ENCODE measurements at places on chromosomes 7 and 10.

DNA sequence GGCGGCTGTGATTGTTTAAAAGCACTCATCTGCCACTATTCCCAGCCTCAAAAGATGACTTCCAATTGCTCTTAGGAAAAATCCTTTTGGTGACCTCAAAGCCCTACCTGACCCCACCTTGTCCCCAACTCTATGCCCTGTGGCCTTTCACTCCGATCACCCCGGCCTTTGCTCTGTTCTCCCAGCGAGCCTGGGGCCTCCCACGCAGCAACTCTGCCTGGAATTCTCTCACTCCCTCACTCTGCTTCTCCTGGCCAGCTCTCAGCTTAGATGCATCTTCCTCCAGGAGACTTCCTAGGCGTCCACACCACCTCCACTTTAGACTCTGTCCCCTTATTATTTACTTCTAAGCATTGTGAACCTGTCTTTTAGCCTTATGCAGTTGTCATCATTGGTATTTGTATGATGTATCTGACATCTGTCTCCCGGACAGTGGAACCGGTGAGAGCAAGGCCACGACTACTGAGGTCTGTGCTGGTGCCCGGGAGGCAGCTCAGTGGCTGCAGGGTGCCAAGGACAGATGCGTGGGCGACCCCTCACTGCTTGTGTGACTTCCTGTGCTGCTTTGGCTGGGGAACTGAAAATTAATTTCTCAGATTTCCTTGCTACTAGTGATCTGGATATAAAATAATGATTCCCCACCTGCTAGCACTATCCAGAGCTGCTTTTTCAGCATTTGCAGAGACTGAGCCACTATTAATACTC is 63.0 kb downstream of the PIP4K2A start:
- peak; percentile 67 for DNase-seq

GRCh38 chr10:29021591-29021990 is 267.3 kb upstream of the LYZL1 start:
- no peak for DNase-seq

DNA sequence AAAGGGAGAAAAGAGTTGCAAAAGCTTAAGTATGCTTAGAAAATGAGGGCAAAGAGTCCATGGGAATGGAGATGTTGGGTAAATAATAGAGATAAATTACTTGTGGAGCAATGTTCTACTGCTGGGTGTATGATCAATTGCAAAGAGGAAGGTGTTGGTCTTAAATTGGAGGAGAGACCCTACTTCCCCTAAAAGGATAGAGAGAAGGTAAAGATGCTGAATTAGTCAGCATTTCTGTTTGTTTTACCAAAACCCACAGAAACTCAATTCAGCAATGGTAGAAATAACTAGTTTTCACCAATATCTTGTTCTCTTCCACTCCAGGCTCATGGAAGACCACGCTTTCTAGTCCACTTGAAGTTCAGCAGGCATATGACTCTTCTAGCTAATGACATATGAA is 32.1 kb downstream of the ASB4 start:
- no peak for DNase-seq

- no peak for DNase-seq
Measured at GRCh38 chr10:55174419-55174818, 373.4 kb upstream of the PCDH15 start.

DNA sequence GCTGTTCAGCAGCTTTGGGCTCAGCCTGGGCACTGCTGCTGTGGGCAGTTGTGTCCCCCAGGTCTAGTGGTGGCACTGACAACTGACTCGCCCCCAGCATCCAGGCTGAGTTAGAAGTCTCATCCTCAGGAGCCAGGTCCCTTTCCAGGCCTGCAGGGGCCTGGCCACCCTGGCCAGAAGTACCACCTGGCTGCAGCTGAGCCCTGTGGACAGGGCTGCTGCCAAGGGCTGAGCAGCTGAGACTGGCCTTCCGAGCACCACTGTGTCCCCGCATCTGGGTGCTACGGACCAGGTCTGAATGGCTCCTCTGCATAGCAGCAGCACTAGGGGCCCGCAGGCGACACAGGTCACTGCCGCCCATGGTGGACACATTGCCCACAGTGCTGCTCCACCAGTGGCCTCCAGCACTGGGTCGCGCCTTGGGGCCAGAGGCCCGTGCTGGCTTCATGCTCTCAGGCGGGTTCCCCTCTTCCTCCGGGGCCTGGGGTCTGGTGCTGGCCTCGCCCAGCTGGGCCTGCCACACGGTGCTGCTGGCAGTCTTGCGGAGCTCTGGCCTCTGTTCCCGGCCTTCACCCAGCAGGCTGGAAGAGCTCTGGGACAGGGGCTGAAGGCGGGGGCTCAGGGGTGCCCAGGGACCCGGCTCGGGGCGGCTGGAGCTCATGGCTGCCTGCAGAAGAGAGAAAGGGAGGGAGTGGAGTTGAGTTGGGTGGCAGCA is 6.2 kb downstream of the GPRIN2 start:
- DNase-seq, result no peak

DNA sequence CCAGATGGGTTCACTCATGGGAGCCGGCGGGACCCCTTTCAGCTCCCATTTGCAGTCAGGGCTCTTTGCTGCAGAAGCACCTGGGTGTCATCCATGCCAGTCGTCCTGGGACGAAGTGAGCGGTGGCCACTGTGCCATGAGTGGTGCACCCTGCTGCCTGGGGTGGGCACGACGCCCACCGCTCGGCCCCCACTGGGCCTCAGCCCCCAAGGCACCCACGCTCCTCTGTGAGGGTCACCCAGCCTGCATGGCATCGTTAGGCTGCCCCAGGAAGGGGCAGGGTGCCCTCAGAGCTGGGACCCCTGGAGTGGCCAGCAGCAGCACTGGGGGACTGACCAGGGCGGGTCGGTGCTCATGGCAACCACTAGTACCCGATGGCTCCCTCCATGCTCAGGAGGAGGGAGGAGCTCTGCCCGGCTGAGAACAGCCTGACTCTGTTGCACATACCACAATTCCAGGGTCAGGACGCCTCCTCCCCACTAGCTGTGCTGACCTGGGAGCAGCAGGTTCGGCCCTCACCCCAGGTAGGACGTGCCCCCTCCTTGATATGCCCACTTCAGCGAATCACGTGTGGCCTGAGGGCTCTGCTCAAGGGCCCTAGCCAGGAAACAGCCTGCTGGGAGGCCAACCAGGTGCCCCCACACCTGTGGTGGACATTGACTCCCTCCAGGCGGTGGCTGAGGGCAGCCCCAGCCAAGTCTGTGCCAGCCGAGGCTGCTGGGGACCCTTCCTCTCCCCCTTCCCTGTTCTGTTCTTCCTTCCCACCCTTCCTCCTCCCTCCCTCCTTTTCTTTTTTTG is 28.5 kb upstream of the CFAP46 start:
- DNase-seq, result no peak

- DNase-seq, result no peak
Measured at GRCh38 chr7:117793521-117793920, 79.7 kb downstream of the CTTNBP2 start.

DNA sequence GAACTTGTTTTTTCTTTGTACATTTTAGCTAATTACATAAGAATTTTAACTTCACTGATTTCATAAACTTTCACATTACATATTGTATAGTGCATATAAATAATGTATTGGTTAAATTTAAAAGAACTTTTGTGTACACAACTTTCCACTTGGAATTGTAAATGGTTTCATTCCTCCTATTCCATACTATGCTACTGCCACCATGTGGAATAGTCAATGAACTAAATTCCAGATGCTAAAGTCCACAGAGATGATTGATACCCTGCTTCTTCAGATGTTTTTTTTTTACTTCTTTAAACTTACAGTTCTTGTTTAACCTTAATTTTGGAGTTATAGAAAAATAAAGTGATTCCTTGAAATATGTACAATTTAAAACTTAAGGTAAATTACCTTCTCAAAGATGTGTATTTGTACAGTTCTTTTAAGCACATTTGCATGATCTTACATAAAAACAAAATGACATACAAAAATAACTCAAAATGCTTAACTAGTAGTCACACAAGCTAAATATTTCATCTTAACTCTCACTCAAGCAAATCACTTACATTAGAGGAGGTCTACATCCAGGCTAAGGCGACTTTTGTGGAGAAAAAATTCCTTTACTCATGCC is 247.6 kb upstream of the HGF start:
- DNase-seq, result peak; percentile 6

GRCh38 chr7:149459540-149460452 is 1.1 kb downstream of the ZNF777 start:
- DNase-seq, result peak; percentile 15

DNA sequence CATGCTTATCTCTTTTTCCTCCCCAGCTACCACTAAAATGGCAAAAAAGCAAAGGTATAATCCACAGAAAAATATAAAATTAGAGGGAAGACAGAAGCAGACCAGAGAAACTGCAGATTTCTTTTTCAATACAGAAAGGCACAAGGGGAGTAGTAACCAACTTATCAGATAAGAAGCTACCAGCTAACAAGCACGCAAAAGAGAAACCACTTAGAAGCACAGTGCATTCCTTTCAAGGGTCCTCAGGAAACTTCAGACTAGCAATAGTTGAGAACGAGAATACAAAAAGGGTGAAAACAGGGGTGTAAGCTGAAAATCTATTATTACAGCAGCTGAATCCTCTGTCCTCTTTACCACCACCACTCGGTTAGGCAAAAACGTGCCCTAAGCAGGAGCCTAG is 9.9 kb upstream of the OR2A5 start:
- no peak for DNase-seq

DNA sequence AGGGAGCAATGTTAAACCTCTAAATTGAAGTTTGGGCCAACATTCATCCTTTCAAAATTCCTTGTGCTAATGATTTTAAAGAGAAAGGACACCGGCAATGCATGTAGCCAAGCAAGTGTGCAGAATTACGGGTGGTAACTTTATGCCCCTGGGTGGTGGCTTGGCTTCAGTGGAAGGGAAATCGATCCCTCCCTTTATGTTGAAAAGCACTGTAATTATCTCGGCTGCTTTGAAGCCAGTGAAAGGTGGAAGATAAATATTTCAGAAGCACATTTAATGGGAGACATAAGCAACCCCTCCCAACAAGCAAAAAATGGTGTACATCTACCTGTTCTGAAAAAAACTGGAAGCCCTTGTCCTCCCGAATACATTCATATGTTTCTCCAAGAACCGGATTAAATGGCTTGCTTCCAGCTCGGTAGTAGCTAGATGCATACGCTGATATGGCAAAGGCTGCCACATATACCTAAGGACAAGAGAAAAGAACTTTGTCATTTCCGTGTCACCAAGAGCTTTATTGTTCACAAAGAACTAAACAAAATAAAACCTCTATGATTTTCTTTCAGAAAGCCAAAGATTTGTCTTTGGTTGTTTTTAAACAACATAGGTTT is 73.3 kb upstream of the GSDME start:
- no peak for DNase-seq

DNA sequence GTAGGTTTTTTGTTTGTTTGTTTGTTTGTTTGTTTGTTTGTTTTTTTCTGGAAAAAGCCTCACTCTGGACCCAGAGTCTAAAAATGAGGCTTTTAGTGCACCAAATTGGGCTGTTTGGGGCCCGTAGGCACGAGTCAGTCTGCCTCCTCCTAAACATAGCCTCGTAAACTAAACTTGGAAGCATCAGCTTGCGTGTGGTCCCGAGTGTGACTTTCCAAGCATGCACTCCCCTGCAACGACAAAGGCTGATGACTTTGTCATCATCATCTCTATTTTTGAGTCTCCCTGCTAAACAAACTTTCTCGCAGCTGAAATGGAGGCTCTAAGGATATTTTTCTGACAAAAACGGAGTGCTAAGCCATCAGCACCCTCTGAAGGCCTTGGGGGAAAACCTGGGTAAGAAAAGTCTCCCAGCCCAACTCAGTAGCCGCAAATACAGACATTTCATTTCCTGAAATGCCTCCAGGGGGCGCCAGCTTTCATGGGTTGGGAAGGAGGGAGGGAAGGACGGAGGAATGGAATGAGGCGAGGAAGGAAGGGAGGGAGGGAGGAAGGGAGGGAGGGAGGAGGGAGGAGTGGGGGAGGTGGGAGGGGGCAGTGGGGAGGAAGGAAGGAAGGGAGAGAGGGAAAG is 245.9 kb downstream of the KCNMA1 start:
- peak; percentile 53 for DNase-seq

- peak; percentile 80 for DNase-seq
Measured at GRCh38 chr7:150368096-150368883, at the start of gene REPIN1. TSS of gene REPIN1 (plus strand) at chr7:150368822. CDS start at chr7:150369712, 890 bp downstream.

DNA sequence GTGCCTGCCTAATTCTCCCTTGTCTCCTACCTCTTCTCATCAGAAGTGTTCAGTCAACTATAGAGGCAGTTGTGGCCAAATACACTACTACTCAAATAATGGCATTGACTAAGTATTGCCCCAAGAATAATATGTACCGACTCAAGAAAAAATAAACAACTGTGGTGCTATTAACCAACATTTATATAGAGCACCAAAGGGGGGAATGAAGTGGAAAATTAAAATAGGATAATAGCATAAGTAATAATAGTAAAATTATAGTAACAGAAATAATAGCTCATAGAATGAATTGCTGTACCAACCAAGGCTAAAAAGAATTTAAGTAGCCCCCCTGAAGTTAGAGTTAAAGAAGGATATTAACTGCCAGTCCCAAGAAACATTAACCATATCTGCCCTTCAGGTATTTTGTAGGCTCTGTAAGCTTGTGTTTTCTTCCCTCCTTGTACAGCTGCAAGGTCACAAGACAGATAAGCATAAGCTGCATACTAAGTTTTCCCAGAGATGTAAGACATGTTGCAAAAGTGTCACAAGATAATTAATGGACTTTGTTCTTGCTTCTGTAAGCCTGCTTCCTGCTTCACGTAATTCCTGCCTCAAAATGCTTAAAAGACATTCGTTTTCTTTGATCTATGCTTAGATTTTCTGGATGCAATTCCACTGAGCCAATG is 10.9 kb upstream of the CYREN start:
- DNase-seq, result no peak

GRCh38 chr10:72009425-72010081 is 45.4 kb downstream of the CHST3 start:
- DNase-seq, result no peak

DNA sequence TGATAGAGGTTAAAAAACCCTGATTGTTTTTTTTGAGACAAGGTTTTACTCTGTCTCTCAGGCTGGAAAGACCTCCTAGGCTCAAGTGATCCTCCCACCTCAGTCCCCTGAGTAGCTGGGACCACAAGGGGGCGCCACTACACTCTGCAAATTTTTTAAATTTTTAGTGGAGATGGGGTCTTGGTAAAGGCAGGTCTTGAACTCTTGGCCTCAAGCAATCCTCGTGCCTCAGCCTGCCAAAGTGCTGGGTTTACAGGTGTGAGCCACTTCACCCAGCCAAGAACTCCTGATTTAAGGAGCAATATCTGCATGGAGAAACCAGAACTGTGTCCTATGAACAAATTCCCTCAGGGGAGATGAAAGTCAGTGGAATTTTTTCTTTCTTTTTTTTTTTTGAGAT is 7.3 kb upstream of the KLHDC10 start:
- DNase-seq, result peak; percentile 65

- DNase-seq, result no peak
Measured at GRCh38 chr10:2575460-2575859, 491.9 kb upstream of the PFKP start.

DNA sequence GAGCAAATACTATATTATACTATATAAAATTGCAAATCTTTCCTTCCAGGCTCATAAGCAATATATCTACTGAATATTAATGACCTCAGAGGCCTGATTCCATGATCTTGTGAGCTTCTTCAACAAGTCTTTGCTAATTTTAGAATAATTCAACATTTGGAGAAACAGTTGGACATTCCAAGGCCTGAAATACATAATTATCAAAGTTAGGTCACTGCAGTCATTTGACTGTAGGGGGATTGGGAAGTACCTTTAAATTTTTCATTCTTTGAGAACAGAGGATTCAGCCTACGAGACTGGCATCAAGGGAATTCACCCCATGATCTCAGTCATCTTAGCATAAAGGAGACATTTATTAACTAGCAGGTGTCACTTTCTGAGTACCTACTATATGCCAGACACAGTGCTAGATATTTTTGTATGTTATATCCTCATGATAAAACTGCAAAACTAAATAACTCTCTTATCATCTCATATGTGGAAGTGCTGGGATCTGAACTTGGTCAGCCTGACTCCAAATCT is 85.4 kb downstream of the DOCK4 start:
- DNase-seq, result peak; percentile 93

GRCh38 chr10:71211775-71212317 is 524 bp upstream of the UNC5B start:
- no peak for DNase-seq
